ENCODE measurements at places on chromosomes 5 and 9.

GRCh38 chr5:61347080-61347479, 15.0 kb downstream of the ZSWIM6 start:
- no peak for DNase-seq

DNA sequence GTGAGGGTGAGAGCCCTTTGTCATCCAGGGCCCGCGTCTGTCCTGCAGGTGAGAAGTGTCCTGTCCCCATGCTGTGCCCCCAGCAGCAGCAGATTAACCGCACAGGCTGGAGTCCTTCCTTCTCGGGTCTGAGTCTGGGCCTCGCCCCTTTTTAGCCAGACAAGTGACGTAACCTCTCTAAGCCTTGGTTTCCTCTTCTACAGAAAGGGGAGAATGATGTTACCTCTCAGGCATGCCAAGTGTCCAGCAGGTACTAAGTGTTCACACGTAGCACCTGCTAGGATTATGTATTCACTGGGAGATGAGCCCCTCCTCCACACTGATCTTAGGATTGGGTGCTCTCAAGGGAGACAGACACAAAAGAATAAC, 6.9 kb downstream of the NEURL1B start:
- no peak for DNase-seq

GRCh38 chr5:121027636-121028035, 563.5 kb downstream of the PRR16 start:
- no peak for DNase-seq

DNA sequence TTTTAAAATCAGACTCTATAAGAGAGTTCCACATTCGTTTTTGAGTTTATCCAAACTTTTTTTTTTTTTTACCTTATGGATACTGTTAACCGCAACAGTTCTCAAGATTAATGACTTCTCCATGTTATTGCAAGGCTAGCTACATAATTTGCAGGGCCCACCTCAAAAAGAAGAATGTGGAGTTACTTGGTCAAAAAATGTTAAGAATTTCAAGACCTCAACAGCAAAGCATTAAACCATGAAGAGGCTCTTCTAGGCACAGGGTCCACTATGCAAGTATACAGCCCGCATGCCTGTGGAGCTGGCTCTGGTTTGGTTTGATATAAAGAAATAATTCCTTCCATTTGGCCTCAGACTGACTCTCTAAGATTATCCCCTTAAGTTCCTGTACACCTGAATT, 133.3 kb upstream of the TLX3 start:
- DNase-seq = no peak

DNA sequence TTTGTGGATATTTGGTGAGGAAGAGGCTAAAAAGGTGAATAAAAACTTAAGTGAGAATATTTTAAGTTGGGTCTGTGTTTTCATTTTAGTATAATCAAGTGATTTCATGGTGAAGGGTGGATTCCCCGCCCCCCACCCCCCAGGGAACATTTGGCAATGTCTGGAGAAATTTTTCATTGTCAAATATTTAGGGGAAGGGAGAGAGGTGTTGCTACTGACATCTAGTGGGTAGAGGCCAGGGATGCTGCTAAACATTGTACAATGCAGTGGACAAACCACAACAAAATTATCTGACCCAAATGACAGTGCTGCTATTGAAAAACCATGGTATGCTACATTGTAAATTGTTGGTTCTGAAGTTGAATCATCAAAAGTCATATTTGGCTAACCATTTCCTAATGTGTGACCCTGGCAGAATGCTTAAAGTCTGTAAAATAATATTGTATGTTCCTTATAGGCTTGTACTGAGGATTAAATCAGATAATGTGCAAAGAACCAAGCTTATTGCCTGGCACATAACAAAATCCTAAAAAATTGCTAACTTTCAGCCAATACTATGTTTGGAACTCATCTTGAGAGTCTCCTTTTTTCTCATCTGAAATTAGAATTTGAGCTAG, 5.6 kb downstream of the C5orf24 start:
- DNase-seq = no peak

GRCh38 chr5:166165596-166165995, 2125.8 kb upstream of the WWC1 start:
- no peak for DNase-seq

- DNase-seq = no peak
These were observed 195.0 kb downstream of the PBX3 start for GRCh38 chr9:125942125-125942524.

GRCh38 chr5:3339092-3339797, 256.4 kb upstream of the IRX1 start:
- DNase-seq = no peak

DNA sequence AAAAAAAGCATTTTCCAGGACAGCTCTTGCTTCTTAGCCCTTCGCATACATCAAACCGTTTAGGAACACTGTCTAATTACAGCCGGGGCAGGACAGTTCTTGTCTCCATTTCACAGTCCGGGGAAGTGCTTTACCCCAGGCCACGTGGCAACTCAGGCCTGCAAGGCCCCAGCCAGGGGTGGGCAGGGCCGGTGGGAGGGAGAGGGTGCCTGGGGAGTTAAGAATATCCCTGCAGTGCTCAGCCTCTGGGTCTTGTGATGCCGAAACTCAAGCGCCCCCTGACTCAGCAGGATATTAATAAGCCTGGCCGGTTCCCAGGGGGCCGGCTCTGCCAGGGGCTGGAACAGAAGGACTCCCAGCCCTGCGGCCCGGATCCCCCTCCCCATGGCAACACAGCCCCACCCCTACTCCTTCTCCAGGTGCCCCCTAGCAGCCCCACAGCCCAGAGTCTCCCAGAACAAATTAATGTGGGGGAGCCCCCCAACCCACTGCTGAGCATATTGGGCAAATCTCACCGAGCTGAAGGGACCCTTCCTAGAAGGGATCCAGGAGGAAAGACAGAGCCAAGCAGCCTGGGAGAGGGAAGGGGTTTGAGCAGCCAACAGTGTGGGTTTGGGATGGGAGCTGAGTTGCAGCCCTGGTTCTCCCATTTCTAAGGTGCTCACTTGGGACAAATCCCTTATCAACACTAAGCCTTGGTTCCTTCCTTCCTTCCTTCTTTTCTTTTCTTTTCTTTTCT, 45.3 kb downstream of the PLPP7 start:
- no peak for DNase-seq
